ENCODE measurements at places on chromosomes 1 and 21.

GRCh38 chr1:11940260-11940921 is 5.9 kb downstream of the PLOD1 start:
- no peak for DNase-seq

GRCh38 chr1:2468041-2468472 is 8.0 kb upstream of the PLCH2 start:
- no peak for DNase-seq

- no peak for DNase-seq
Observed at GRCh38 chr1:2194319-2194897, at the start of gene FAAP20. Gene FAAP20, minus strand, starts transcription at chr1:2194772. Its CDS starts 23 bp downstream, at chr1:2194749.

DNA sequence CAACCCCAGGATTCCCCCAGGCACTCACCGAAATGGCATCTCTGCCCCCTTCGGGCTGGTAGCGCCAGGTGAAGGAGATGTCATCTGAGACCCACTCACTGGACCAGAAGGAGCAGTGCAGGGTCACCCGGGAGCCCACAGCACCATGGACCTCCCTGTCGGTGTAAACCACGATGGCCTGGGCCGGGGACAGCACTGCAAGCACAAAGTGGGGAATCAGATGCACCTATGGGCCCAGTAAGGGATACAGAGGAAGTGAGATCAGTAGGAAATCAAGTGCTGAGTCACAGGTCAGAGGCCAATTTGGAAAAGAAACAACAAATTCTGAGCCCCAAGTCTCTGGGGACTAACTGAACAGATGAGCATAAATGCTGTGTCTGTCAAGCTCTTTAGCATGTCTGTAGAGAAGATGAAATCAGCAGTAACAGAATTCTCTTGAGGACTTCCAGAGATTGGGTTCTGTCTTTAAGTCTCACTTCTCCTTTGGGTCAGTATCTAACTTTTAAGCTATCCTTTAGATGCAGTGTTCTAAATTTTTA is 2.5 kb downstream of the MPZ start:
- DNase-seq: peak; percentile 51

- DNase-seq: no peak
Observed at GRCh38 chr1:19532519-19532918, 47.2 kb upstream of the CAPZB start.

GRCh38 chr1:156014829-156015228 is 5.9 kb downstream of the SSR2 start:
- DNase-seq: no peak

GRCh38 chr1:109905491-109905890 is 5.2 kb upstream of the CSF1 start:
- DNase-seq: no peak

DNA sequence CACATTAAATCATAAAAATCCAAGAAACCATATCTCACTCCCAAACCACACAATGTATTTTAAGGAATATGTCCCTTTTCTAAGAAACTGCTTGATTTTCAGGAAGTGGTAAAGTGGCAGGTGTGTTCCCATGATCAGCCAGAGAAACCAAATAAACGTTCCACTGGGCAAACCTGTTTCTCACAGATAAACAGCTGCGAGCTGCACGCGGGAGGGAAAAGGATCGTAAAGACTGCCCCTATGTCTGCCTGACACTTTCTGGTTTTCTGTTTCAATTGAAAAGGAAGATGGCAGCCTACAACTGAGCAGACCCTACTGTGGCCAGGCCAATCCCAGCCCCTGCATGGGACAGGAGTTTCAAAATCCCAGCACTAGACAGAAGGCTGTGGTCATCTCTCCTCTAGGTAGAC is 36.6 kb downstream of the HIVEP3 start:
- no peak for DNase-seq

GRCh38 chr1:181607524-181607923 is 124.2 kb downstream of the CACNA1E start:
- no peak for DNase-seq

DNA sequence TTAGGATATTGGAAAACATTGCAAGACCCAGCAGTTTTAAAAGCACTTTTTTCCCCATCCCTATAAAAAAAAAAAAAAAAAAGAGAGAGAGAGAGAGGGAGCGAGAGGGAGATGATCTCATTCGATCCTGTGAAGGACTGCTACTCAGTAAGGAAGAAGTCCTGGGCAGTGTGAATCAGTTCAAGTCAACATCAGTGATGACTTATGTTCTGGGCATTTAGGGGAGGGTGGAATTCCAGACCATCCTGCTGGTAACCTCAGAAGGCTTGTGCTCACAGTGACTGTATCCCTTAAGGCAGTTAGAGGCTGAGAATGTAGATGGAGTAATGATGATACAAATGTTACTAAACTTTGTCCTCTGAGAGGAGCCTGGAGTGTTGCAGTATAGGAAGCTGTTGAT is 151.4 kb downstream of the TGFB2 start:
- no peak for DNase-seq

DNA sequence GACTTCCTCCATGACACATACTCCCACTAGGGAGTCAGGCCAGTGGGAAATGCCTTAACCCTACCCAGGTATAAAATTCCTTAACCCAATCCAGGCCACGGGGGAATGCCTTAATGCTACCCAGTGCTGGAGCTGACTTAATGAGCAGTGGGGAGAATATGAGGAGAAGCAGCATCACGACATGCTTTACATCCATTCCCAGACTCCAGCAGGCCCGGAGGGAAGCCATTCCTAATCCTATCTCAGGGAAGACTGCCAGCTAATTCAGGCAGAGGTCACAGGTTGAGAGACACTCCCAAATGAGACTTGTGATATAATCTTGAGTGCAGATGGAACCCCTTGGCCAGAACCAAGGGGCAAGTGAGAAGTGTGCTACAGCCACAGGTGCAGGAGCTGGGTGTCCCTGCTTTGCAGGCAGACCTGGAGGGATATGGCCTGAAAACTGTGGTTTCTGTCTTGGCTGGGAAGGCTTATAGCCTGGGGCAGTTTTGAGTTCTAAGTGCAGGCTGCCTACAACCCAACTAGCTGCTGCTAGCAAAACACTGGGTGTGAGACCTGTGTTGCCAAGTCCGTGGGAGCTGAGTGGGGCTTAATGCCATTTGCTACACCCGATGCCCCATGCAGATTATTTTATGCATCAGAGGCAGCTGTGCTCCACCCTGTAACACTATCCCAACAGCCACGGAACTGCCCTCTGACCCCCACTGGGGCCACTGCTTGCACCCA is 45.1 kb upstream of the GUCA2A start:
- DNase-seq: no peak

DNA sequence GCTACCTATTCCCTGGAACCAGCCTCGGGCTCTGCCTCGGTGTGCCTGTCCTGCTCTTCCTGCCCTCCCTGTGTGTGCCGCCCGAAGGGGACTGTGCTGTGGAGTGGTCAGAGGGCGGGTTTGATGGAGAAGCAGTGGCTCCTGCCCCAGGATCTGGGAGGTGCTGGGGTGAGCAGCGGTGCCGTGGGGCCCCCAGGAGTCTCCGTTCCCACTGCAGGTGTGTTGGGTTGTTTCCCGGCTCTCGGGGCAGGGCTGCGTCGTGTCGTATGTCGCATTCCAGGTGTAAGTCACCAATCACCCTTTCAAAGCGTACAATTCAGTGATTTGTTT is 32.6 kb upstream of the TTC34 start:
- DNase-seq: peak; percentile 28

DNA sequence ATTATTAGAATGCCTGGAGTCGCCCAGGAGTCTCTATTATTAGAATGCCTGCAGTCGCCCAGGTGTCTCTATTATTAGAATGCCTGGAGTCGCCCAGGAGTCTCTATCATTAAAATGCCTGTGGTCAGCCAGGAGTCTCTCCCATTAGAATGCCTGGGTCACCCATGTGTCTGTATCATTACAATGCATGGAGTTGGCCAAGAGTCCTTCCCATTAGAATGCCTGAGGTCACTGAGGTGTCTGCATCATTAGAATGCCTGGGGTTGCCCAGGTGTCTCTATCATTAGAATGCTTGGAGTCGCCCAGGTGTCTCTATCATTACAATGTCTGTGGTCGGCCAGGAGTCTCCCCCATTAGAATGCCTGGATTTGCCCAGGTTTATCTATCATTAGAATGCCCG is 66.9 kb downstream of the RNF187 start:
- DNase-seq: no peak

GRCh38 chr21:34598931-34599400 is 15.9 kb downstream of the RCAN1 start:
- DNase-seq: no peak

DNA sequence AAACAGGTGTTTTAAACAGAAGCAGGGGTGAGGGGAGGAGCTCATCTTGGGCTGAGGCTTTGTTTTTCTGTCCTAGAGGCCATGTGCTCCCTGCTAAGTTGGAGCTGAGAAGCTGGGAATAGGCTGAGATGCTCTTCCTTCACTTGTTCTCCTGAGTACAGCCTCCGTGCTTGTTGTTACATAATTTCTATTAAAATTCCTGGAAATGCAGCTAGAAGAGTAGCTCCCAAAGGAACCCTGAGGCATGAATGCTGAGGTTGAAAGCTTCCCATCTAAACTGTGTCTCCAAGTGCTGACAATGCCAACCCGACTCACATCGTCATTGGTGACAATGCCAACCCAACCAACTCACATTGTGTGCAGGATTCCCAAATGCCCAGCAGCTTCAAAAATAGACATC is 12.6 kb upstream of the ITPKB start:
- no peak for DNase-seq

- no peak for DNase-seq
Observed at GRCh38 chr21:40254540-40255465, 387.6 kb downstream of the PCP4 start.

DNA sequence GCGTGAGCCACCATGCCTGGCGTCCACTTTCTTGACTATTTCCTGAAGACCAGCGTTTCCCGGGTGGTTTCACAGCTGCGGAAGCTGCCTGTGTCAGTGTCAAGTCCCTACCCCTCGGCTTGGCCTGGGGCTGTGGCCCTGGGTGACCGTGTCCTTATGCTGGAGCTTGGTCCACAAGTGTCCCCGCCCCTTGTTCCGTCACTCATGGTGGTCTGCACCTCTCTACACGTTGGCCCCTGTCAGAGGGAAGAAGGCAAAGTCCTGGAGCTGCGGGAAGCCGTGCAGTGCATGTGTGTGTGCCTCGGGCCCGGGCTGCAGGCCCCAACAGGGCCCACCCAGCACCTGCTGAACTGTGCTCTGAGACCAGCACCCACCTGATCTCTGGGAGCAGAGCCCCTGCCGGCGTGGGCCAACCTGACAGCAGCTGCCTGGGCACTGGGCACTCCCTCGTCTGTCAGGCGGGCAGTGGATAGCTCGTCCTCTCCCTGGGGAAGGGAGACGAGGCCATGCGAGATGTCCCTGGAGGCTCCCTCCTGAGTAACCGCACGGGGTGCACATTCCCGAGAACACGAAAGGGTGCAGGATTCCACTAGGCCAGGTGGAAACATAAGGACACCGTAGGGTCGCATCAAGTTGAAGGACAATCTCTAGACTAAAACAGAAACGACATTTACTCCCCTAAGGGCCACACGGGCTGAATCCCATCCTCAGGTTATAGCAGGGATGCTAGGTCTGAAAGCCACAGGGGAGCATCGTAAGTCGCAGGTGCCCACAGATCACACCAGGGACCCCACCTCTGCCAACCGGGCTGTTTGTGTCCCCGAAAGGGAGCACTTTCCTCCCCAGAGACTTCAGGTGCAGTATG is 2.4 kb upstream of the C1orf159 start:
- peak; percentile 49 for DNase-seq

DNA sequence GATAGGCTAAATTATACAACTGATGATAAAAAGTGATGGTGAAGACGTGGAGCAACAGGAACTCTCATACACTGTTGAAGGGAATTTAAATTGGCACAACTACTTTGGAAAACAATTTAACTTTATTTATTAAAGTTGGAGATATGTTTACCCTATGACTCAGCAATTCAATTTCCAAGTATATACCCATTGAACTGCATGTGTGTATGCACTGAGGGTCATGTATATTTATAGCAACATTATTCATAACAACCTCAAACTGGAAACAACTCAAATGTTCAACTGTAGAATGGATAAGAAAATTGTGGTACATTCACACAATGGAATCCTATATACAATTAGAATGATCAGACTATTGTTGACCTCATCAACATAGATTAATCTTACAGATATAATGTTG is 16.5 kb upstream of the BCAS2 start:
- DNase-seq: no peak

All from lower lobe of right lung (tissue), 2 donors.